ENCODE measurements at places on chromosomes 7 and 10.

GRCh38 chr10:1123198-1123597 lies 67.0 kb downstream of the WDR37 start:
- DNase-seq = peak; percentile 38

GRCh38 chr7:28069807-28070206 lies 110.8 kb downstream of the JAZF1 start:
- no peak for DNase-seq

- DNase-seq = no peak
Observed at GRCh38 chr10:102767428-102768160, 23.8 kb downstream of the WBP1L start.

- DNase-seq = peak; percentile 48
Observed at GRCh38 chr10:110208614-110209453, 1.4 kb downstream of the MXI1 start.

- no peak for DNase-seq
Observed at GRCh38 chr10:2173327-2173726, 436.0 kb upstream of the ADARB2 start.

All from activated CD4-positive, alpha-beta T cell treated with anti-CD3 and anti-CD28 coated beads, Interleukin-10, Interleukin-2, amounts not matched to agents 100 ng/mL and 50 ng/mL, durations not matched to agents 16 hours and 8 hours (primary cell).